ENCODE measurements at places on chromosomes 1 and 21.

- no peak for DNase-seq
Observed at GRCh38 chr1:61124078-61124477, 41.7 kb downstream of the NFIA start.

- DNase-seq, result no peak
Observed at GRCh38 chr1:218558271-218558810, 213.2 kb downstream of the TGFB2 start.

- DNase-seq, result no peak
Observed at GRCh38 chr1:111648806-111649205, 29.2 kb downstream of the RAP1A start.

DNA sequence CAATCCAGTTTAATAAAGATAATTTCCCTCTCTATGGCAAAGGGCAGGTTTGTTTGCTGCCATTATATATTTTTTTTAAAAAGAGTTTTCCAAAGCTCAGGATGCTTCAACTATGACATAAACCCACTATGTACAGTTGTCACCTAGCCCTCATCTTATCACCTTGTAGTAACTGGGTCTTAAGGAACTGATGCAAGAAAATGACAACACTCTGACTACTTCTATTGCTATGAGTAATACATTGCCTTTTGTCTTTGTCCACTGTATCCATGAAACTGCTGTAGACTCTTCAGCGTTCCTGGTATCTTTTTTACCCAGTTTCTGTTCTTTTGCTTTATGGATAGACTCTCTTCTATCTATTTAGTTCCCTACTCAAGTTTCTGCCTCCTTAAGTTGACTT is 586.5 kb downstream of the NEGR1 start:
- DNase-seq, result no peak

DNA sequence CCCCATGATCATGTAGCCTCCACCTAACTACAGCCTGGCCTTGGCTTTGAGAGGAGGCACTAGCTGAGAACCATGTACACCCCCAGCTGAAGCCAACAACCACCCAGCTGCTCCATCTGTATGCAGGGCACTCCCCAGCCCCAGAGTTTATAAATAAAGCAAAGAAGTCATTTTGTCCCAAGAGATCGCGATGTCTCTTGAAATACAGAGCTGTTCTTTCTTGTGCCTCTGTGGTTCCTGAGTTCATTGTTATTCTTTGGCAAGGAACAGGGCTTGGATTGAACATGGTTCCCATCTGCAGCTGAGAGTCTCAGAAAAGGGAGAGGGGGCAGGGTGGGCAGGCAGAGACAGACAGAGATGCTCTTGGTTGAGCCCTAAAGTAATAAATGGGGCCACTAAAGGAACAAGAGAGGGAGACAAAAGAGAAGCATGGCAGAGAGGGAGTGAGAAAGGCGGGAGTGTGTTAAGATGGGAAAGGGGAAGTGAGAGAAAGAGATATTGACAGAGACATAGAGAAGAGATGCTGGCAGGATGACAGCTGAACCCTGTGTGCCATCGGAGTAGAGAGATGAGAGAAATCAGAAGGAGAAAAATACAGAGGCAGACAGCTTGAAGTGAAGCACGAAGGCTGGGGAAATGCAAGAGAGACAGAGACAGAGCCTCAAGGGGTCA is 63.3 kb downstream of the TNR start:
- no peak for DNase-seq

DNA sequence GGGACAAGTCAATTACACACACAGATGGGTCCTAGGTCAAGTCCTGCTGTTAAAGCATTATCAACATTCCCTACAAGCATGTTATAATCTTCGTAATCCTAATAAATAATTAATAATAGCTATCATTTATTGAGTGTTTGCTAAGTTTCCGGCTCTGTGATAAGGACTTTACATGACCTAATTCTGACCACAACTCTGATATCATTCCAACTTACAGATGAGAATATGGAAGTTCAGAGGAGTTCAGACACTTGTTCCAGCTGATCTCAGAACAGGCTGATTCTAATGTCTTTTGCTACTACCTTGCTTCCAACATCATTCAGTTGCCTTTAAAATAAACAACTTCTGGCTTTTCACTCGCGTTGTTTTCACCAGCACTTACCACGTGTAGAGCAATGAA is 770.1 kb upstream of the CXADR start:
- no peak for DNase-seq

- DNase-seq, result no peak
Observed at GRCh38 chr1:5901841-5902240, 90.4 kb downstream of the NPHP4 start.

DNA sequence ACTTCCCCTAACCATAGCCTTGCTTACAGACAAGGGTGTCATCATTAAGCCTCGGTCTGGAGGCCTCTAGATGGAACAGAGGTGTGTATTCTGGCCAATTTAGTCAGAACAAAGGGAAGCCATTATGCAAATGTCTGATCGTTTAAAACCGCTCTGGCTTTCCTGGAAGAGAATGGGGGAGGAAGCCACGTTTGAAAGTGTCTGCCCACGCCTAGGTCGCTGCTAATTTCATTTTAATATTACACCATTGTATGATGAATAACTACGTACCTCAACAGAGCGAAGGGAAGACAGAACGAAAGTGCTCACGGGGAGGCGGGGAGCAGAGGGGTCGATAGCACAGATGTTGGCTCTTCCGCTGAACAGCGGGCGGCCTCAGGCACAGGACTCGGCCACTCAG is 41.1 kb upstream of the CSF3R start:
- no peak for DNase-seq

- DNase-seq, result peak; percentile 36
Observed at GRCh38 chr1:42931911-42932422, 26.7 kb downstream of the SLC2A1 start.

DNA sequence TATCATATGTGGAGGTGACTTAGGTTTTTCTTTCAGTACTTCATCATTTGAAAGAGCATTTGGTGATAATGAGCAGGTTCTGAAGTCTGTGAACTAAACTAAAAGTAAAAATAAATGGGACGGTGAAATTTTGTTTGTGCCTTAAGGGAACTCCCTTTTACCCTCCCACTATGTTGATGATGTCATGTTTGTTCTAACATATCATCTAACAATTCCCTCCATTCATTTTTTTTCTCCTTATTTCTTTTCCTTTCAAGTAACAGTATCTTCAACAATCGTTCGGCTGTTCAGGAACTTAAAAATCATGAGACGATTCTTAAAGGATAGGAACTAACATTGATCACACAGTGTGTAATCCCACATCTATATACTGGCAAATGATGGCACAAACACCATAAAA is 30.0 kb upstream of the IRF2BP2 start:
- no peak for DNase-seq

GRCh38 chr1:79190074-79190473 is 183.5 kb upstream of the ADGRL4 start:
- no peak for DNase-seq

DNA sequence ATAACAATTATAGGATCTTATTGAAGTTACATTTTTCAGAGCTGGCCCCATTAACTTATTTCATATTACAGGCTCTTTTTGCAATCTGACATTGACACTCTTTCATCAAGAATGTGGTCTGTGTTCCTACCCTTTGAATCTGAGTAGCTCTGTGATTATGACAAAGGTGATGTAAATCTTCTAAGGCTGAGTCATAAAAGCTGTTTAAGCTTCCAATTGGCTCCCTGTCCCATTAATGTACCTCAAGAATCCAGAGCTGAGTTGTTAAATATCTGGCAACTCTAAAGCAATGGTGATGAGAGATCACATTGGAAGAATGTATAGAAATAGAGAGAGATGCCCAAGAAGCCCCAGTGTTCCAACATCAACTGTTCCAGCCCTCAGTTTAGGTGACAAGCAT is 178.5 kb upstream of the DEPDC1 start:
- DNase-seq, result no peak

DNA sequence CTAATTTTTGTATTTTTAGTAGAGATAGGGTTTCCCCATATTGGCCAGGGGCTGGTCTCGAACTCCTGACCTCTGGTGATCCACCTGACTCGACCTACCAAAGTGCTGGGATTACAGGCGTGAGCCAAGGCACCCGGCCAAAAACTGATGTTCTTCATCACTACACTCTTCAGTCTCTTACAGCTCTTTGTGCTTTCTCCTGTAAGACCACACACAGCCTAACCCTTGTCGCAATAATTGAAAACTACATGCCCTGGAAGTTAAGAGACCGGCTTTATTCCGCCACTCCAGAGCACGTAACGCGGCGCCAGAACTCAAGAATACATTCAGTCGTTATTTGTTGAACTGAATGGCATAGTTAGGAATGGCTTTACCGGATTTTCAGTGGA is 552 bp downstream of the GPATCH4 start:
- DNase-seq, result no peak

DNA sequence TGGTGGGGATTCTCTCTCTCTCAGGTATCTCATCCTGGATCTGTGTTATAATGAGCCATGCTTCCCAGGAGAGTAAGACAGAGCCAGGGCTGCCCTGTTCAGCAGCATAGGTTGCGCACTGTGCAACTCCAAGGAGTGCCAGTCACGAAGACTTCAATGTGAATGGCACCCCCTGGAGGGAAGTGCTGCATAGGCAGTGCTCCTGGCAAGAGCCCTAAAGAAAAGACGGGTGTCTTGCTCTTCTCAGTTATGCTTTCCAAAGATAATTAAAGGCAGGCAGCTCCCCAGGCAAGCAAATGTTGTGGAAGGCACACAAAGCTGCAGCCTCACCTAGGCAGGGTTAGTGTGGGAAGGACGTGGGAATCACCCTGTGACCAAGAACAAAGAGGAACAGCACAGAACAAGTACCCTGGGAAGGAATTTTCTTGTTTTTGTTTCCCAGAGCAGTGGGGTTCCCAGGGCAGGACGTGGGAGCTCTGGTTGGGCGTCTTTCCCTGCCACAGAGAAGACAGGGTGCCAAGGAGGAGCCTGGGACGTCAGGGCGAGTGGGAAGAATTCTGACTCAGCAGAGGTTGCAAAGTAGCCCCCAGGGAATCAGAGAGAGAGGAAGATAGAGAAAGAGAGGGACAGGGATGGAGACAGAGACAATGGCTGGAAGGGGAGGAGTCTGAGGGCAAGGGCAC is 120.9 kb downstream of the KCNN3 start:
- no peak for DNase-seq

GRCh38 chr21:17542371-17543011 is 29.6 kb downstream of the CXADR start:
- no peak for DNase-seq

DNA sequence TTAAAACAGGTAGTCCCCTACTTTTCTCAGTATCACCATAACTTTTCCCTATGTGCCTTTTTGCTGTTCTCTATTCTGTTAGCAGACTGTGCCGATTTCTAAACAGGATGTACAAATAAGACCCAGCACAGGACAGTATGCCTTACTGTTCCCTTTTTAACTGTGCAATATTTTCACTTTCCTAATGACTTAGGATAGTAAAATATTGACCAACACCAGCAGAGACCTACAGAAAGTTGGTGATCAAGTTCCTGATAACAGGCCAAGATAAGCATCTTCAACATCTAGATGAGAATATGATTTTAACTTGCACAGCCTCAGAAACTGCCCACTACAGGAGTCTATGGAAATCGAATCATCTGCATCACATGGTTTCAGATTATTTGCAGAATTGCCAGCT is 42.0 kb downstream of the ADSS2 start:
- no peak for DNase-seq

DNA sequence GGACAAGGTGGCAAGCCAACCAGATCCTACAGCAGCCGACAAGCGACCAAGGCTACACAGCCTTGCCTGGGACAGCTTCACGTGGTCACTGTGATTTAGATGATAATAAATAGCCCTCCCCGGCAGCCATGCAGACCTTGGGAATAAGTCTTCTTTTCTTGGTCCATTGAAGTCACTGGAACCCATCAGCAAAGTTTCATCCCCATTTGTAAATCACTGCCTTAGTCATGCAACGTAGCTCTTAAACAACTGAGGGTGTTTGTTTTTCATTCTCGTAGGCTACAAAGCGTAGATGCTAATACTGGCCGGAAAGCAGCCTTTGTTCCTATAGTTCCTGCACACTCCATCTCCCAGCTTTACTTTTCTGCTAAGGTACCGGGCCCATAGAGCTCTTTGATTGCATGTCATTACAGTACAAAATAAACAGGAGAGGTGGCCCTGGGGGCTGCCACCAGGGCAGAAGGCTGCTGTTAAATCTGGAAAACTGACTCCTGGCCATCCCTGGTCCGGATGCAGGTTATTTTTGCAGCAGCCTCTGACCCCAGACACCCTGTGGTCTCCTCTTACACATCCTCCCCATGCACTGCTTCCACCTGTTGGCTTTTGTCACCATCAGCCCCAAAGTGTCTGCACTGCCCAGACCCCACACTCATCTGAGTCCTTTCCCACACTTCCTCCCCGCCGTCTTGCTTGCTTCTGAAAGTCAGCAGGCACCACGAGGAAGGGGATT is 105.5 kb downstream of the TOMM20 start:
- DNase-seq, result no peak

- no peak for DNase-seq
Observed at GRCh38 chr1:117389779-117390178, 22.5 kb downstream of the MAN1A2 start.

DNA sequence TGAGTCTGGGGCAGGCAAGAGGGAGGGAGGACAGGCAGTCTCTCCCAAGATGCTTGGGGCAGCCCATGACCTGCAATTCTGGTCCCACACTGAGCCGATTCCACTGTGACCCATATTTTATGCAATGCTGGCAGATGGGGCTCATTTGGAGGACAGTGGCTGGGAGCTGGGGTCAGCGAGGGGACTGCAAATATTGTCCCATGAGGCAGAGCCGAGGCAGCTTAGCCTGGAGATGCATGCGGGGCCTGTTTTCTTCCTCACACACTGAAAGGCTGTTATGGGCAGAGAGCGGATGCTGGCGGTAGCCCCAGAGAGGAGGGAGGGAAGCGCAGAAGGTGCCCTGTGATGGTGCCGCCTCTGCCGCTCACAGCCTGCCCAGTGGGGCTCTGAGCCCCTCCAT is 128.5 kb upstream of the POU3F1 start:
- no peak for DNase-seq

DNA sequence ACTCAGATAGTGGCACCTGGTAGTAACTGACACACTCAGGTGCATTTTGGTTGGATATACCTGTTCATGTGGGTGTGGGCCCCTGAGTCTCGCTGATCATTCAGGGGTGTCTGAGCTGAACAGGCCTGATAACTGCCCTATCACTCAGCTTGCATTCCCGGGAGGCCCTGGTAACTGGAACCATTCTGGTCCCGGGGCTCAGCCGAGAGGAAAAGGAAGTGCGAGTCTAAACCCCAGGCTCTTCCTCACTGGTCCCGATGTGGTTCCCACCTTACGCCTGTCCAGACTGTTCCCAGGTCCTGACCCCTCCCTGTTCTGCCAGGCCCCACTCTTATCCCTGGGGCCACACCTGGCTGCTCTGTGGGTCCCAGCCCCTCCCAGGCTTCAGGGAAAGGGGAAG is 11.7 kb upstream of the CDK18 start:
- DNase-seq, result no peak

DNA sequence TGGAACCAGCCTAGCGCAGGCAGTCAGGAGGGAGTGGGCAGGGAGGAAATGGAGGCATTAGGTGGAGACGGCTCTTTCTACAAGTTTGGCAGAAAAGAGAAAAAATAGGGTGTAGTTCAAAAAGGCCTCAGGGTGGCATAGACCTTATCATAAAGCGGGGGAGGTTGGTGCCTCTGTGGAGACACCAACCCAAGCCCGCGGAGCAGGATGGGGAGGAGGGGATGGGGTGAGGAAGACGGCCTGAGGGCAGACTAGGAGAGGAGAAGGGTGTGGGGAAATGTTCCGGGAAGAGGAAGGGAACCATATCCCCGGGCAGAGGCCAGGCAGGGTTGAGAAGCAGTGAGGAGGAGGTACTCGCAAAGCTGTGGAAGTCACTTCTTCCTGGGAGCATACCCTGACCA is 17.4 kb upstream of the SHE start:
- no peak for DNase-seq

Data from stimulated activated CD4-positive, alpha-beta T cell treated with anti-CD3 and anti-CD28 coated beads, Interleukin-1b, Interleukin-23, amount 100 ng/mL, for 1 hour (primary cell).